ENCODE measurements at places on chromosomes 5 and 9.

DNA sequence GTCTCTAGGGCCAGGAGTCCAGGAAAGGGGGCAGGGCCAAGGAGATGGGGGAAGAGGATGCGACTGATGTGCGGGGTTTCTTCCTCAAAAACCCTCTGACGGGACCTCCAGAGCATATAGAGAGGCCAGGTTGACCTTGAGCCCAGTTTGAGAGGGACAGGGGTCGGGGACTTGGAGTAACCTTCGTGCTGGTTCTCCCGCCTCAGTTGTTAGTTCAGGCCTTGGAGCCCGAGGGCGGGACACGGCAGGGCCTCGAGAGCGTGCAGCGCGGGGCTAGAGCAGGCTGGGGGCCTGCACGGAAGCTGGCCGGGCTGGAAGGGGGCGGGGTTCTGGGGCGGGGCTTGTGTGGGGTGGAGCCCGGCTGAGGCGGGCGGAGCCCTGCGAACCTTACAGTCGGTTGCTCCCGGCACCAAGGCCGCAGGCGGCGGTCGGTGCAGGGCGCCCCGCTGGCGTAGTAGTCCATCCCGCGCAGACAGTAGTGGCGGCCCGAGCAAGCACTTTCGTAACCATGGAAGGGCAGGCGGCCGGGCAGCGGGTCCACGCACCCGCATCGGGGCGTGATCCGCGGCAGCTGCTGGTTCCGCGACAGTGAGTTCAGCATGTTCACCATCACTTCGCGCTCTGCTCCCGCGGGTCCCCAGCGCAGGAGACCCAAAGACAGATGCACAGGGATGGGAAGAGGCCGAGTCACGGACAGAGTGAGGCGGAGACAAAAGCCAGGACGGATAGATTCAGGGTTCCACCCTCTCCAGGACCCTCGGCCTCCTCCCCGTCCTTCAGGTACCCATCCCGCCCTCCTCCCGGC is 4.0 kb upstream of the MYORG start:
- DNase-seq = peak; percentile 81

GRCh38 chr9:21653091-21653490 is 149.3 kb upstream of the MTAP start:
- peak; percentile 32 for DNase-seq

DNA sequence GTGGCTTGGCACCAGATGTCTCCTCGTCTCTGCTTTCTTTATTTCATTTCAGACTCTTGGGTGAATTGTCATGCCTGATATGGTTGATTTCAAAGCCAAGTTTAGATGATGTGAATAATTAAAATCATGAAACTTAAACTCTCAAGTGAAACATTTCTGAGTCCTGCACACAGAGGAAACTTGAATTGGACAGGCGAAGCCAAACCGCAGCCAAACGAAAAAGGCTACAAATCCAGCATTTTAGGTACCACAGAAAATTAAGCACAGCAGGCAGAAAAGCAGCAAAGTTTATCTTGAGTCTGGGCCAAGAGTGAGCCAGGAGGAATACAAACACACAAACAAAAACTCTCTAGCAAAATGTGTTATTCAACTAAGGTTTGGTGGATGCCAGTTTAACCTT is 659.8 kb upstream of the KLF4 start:
- no peak for DNase-seq

GRCh38 chr9:92616655-92617111 is 53.2 kb downstream of the IPPK start:
- DNase-seq = peak; percentile 48

GRCh38 chr9:137953683-137954438 is 76.3 kb downstream of the CACNA1B start:
- DNase-seq = no peak

DNA sequence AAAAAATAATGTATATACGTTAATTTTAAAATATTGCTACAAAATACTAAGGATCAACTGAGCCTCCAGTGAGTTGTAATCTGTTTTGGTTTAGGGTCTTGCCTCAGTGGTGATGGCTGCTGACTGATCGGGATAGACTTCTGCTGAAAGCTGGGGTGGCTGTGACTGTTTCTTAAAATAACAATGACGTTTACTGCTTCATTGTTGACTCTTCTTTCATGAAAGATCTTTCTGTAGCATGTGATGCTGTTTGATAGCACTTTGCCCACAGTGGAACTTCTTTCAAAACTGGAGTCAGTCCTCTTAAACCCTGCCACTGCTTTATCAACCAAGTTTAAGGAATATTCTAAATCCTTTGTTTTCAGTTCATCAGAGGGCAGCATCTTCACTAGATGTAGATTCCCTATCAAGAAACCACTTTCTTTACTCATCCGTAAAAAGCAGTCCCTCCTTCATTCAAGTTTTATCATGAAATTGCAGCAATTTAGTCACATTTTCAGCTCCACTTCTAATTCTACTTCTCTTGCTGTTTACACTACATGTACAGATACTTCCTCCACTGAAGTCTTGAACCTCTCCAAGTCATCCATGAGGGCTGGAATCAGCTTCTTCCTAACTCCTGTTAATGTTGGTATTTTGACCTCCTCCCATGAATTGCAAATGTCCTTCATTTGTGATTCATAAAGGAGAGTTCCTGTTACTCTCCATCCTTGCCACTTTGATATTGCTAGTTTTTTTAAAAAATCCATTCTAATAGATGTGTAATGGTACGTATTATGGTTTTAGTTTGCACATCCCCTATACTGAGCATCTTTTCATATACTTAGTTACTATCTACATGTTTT is 41.5 kb upstream of the PTPDC1 start:
- DNase-seq = no peak

GRCh38 chr5:10593531-10594181 is 29.8 kb downstream of the ANKRD33B start:
- DNase-seq = no peak

GRCh38 chr5:33362915-33363314 is 77.8 kb upstream of the TARS1 start:
- peak; percentile 55 for DNase-seq

DNA sequence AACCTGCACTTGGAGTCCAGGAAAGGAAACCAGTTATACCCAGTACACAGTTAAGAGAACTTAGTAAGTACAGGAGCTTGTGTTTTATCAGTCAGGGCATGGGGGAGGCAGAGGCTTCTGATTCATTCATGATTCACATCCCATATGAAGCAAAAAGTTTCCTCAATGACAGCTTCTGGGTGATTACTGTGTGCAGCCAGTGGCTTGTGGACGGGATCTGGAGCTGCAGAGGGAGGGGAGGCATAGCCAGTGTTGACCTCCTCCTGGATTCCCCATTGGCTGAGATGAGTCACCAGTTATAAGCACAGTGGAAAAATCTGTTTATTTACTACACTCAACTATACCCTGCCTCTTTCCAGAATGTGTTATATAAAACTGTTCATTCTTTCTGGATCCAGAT is 17.7 kb downstream of the IL31RA start:
- peak; percentile 96 for DNase-seq

DNA sequence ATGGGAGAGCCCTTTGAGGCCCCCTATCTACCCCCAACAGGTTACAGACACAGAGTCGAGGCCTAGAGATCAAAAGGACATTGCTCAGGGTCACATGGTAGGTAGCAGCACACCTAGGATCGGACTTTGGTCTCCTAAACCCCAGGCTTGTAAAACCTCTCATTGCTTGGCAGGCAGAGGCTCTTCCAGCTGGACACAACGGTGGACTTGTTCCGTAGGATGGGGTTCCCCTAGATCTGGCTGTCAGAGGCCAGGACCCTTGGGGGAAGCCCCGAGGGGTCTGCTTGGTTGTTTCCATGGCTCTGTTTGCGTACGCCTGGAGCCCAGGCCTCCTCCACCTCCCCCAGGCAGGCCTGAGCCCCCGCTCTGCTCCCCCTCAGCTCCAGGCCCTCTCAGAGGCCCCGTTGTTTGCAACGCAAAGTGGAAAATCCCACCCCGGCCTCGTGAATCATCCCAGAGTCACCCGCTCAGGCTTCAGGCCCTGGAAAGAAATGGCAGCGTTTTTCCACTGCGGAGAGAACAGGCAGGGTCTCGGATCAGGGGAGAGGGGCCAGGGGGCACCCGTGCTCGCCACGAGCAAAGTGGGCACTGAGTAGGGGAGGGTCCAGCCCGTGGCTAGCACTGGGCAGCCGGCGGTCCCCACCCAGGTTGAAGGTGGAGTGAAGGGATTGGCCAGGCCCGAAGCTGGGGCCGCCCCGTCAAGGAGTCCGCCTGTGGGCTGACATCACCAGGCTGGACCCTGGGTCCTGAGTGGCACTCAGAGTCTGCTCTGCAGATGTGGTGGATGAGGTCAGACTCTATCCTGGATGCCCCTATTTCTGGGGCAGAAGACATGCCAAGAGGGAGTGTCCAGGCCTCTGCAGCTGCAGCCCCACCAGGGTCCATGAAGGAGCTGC is 19.8 kb downstream of the COL27A1 start:
- peak; percentile 32 for DNase-seq

DNA sequence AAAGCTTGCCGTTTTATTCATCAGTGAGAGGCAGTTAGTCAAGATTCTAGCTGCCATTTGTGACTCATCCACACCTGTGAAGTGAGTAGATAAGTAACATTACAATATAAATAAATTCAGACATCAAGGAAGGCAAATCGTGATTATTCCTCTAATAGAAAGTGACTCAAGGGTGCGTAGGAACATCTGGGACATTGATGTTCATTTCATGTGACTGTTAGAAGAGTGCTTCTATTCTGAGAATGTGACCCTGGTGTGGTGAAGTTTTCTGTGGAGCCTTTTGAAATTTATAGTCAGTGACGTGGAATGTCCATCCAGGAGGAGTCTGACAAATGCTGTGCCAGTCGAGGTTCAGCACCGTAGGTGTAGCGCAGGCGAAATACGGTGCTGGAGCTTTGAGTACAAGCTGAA is 48.4 kb upstream of the FAM240B start:
- no peak for DNase-seq

Data from choroid plexus epithelial cell (primary cell).